ENCODE measurements at places on chromosomes 16 and 17.

DNA sequence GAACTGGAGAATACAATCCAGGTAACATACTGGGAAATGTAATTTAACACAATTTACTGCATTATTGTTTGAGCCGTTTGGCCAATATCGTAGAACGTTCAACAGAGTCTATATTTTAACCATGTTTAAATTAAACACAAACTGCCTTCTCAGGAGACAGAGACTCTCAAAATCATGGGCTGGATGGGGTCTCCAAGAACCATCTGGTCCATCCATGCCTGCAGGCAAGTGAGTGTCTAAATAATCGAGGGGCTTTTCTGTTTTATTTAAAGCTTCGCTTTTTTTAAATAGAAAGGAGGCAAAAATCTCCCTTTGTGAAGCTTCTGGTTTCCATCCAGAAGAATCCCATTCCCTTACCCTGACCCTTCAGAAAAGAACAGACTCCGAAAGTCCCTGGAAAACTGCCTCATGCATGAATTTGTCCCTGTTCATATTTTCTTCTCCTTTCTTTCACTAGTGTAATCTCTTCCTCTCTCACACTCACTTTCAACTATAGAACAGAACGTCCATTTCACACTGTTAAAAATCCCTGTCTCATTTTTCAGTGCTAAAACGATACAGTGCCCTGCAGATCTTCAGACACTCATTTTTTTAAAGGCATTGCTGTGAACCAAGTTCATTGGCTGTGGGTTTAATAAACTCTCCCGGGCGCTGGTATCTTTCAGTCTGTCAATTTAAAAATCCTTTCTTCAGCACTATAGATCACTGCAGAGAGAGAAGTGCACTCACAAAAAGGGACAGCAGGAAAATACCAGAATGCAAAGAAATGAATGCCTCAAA is 111.4 kb upstream of the TOM1L1 start:
- DNase-seq = no peak

- DNase-seq = no peak
Observed at GRCh38 chr17:82217530-82218204, 5.0 kb upstream of the CCDC57 start.

- no peak for DNase-seq
Observed at GRCh38 chr16:86504315-86505184, 5.8 kb upstream of the FOXF1 start.

DNA sequence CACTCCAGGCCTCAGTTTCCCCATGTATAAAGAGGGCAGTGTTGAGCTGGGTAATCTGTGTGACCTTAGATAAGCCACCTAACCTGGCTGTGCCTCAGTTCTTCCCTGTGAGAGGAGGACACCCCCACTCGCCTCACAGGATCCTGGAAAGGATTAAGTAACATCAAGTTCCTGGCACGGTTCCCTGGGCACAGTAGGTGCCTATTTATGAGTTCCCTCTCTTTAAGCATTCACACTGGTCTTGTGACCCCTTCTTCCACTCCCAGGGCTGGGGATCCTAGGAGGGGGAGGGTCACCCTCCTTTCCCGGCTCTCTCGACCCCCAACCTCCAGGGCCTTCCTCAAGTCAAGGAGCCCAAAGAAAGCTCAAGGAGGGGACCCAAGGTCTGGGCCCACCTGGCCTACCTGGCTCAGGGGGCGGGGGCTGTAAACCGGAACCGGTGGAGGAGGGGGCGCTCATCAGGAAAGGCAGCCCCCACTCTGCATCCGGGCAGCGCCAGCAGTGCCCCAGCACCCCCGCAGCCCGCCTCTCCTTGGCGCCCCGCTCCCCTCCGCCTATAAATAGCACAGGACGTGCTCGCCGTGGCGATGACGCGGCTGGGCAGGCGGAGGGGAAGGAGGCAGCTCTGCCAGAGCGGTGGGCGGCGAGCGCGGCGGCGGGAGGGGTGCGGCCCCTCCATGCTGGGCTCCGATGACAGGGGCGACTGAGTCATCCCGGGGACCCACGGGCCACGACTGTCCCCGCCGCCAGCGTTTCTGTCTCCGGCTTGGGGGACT is 9.4 kb downstream of the RPL19 start:
- DNase-seq = peak; percentile 40

- no peak for DNase-seq
Observed at GRCh38 chr17:73536700-73537605, 107.3 kb downstream of the SDK2 start.

- DNase-seq = no peak
Observed at GRCh38 chr16:56438038-56438437, 12.7 kb upstream of the AMFR start.

DNA sequence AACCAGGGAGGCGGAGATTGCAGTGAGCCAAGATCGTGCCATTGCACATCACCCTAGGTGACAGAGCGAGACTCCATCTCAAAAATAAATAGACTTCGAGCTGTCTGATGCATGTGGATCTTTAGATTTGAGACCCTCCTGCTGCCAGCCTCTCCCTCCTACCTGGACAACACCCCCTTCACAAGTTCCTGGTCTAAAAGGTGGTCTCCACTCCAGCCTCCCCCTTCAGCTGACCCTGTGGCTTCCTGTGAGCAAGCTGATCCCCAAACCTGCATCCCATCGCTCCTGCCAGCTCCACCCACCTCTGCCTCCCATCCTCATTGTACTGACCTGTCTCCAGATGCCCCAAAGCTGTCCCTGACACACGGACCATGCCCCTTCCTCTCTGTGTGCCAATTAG is 27.1 kb upstream of the FAAP100 start:
- DNase-seq = no peak

GRCh38 chr17:27535178-27535928 is 79.1 kb downstream of the KSR1 start:
- DNase-seq = no peak

DNA sequence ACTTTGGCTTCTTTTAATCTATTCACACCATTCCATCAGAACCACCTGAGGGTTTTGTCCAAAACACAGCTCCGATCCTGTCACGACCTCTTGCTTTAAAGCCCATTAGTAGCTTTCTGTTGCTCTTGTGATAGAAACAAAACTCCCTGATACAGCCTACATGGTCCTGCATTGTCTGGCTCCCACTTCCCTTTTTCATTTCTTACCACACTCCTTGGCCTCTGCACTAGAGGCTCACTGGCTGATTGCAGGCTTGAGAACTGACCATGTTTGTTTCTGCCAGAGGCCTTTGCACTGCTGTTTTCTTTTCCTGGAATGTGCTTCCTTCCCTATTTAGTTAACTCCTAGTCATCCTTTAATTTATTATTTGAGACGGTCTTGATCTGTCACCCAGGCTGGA is 23.7 kb downstream of the IST1 start:
- no peak for DNase-seq

GRCh38 chr17:47937941-47938340 is 3.4 kb upstream of the PNPO start:
- DNase-seq = no peak

DNA sequence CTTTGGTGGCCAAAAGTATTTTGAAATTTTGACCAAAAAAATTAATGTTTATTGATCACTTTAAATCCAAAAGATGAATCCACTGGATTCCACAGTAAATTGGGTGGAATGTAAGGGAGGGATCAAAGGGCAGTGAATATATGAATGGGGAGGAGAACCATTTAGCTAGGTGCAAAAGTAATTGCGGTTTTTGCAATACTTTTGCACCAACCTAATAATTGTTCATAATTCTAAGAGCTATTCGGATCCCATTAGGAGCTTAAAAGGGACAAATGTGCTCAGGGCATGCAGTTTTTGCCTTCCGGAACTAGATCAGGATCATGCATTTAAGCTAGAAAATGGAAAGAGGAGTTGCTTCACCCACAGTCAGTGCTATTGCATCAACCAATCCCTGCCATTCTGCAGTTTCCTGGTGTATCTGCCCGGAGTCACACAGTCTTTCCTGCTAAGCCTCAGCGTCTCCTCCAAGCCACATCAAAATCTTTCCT is at the start of gene LPO:
LPO (plus strand) TSS at position 438 of the 488 bp plus-strand sequence. CDS start 4,396 bp downstream, outside the sequence.
- no peak for DNase-seq

DNA sequence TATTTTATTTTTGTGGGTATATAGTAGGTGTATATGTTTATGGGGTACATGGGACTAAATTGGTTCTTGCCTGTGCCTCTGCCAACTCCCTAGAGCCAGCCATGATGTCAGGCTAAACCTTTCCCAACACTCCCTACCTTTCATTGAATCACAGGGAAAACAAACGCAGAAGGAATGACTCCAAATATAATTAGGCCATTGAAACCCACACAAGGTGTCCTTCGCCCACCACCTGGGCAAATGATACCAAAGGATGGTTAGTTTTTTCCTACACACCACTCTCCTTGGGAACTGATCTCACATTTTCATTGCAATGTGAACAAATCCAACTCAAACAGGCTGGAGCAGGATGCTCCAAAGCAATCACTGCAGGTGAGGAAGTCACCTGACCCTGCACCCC is 27.5 kb downstream of the WSB1 start:
- DNase-seq = no peak

- no peak for DNase-seq
Observed at GRCh38 chr16:11308493-11309283, 27.6 kb upstream of the PRM1 start.

GRCh38 chr16:84371553-84371865 is 3.2 kb downstream of the ATP2C2 start:
- DNase-seq = no peak

- DNase-seq = no peak
Observed at GRCh38 chr16:56732366-56732765, 2.4 kb downstream of the NUP93 start.

GRCh38 chr17:62868723-62869122 is 60.6 kb upstream of the MARCHF10 start:
- no peak for DNase-seq

DNA sequence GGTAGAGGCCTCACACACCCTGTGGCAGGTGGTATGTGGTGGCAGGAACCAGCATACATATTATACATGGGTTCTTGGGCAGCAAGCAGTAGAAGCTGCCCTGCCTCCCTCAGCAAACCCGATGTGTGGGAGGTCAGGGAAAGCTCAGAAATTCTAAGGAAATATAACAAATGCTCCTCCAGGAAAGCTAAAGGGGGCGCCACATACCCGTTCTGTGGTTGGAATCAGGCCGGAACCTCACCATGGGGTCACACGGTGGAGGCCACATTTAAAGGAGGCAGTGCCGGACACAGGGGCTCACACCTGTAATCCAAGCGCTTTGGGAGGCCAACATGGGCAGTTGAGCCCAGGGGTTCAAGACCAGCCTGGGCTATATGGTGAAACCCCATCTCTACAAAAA is 12.4 kb upstream of the KATNB1 start:
- no peak for DNase-seq

- no peak for DNase-seq
Observed at GRCh38 chr16:12206098-12206748, 229.7 kb downstream of the SNX29 start.

GRCh38 chr16:62652441-62653120 is 616.3 kb upstream of the CDH8 start:
- DNase-seq = no peak

DNA sequence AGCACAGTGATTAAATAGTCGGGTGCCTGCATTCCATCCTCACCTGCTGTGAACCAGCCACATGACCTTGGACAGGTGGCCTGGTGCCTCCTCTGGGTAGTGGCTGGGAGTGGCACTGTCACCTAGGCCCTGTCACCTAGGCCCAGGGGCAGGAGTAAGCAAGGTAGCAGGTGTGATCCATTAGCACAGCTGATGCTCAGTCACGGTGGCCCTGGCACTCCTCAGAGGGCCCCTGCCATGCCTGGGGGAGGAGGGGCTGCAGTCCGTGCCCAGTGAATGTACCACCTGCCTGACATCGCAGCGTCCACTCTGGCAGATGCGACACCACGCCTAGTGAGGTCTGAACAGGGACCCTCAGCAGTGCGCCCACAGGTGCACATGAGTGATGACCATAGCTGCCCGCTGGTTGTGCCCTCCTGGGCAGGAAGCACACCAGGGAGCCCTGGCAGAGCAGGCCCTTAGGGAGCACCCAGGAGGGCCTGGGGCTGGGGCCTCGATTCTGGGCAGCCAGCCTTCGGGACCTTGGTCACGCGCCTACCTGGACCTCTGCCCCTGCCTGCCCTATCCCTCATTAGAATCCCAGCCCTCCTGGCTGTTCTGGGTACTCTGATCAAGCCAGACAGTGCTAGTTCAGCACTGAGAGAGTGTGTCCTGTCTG is 33.1 kb upstream of the CRISPLD2 start:
- no peak for DNase-seq

DNA sequence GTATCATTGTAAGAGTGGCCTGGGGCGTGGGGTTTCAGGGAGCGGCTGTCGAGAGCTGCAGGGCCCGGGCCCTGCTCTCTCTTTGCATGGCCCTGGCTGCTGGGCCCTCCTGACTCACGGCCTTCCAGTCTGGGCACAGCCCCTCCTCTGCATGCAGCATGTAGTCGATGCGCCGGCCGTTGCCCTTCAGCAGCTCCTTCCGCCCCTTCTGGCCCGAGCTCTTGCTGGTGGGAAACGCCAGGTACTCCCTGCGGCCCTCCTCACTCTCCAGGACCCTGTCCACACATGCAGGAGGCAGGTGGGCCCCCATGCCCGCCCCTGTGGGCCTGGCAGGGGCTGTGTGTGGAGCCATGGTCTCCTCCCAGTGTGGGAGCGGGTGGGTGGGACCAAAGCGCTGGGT is 50.7 kb downstream of the PRMT7 start:
- no peak for DNase-seq

DNA sequence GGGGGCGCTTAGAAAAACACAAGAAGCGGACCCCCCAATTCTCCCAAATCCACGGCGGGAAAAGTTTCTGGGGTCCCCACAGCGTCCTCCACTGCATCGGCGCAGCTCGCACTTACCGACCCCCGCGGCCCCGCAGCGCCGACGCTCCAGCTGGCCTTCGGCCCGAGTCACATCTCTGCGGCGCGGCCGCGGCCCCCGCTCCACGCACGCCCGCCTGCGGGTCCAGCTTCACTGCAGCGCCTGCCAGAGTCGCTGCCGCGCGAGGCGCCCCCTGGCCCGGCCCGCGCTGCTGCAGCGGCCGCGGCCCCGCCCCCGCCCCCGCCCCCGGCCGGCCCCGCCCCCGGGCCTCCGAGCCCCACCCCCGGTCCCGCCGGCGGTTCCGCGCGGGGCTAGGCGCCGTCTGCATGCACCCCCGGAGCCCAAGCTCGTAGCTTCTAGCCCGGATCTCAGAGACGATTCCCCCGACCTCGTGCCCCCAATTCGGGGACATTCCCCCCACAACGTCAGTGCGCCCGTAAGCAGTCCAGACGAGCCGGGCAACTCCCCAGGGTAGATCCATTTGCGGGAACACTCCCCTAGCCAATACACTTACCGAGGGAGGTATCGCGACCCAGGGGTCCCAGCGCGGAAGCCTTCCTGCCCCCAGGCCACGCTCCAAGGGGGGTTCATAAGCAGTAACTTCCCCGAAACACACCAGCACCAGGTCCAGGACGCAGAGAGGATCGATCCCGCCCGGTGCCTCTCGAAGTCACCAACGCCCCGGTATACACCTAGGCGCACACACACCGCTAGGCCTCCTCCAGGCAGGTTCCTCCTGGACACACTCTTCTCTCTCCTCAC is at the start of gene GPRC5B:
GPRC5B (minus strand) TSS at position 238 of the 840 bp plus-strand sequence. CDS start 12,003 bp downstream, outside the sequence.
- peak; percentile 17 for DNase-seq

GRCh38 chr17:60169921-60170817 is 20.4 kb downstream of the CA4 start:
- DNase-seq = no peak

DNA sequence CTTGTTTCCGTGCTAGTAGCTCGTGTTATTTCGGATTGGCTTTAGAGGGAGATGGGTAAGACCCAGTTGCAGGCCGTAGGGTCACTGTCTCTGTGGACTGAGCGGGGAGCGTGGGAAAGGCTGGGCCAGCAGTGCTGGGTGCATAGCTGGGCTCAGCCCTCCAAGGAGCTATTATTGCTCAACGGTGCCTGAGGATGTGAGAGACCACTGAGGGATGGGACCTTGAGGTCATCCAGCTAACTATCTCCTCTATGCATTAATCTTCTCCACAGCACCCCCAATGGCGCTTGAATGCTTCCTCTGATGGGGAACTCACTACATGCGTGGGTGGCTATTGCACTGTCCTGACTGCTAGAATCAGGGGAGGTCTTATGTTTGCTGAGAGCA is 126.1 kb upstream of the FOXF1 start:
- no peak for DNase-seq

Data from activated naive CD4-positive, alpha-beta T cell (primary cell).